Skeletal muscle cell (primary cell): ENCODE measurements at places on chromosomes 1 and 21.

DNA sequence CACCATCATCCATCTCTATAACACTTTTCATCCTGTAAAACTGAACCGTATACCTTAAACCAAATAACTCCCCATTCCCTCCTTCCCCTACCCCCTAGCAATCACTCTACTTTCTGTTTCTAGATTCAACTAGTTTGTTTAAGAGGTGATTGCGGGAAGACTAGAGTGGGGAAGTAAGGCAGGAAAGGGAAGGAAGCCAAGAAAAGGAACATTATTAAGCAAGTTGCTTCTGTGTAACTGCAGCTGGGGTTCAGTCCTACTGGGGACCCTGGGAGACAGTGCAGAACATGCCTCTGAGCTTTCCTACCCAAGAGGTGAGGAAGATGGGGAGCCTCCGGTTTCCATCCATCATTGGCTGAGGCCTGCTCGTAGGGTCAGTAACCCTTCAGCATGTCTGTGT lies 28.9 kb upstream of the H3-3A start:
- no peak for DNase-seq

DNA sequence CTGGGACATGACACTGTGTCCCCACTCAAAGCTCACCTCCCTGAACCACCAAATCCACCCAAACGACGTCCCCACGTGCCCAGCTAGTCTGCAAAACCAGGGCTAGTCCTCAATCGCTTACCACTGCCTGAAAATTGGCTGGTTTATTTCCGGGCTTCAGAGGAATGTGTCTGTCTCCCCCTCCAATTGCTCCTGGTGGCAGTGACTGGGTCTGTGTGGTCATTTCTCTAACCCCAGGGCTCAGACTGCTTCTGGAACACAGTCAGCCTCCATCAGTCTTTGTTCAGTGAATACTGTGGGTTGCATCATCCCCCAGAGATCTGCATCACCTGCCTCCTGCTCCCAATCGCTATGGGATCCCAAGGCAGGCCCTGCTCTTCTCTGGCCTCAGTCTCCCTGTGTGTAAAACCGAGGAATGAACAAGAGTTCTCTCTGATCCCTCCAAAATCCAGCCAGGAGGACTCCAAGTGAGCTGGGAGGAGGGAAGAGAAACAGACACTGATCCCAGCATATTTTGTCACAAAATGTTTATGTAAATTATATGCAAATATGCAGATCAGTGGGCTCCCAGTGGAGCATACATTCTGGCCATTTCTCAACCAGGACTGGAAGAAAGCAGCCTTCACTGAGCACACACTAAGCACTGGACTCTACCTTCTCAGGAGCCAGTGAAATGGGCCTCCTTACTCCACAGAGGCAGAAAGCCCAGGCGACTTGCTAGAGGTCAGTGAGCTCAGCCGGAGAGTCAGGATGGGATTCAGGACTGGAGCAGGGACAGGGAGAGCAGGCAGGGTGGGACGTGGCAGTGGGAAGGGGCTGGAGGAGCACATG lies 20.9 kb downstream of the SDC3 start:
- DNase-seq, result no peak

DNA sequence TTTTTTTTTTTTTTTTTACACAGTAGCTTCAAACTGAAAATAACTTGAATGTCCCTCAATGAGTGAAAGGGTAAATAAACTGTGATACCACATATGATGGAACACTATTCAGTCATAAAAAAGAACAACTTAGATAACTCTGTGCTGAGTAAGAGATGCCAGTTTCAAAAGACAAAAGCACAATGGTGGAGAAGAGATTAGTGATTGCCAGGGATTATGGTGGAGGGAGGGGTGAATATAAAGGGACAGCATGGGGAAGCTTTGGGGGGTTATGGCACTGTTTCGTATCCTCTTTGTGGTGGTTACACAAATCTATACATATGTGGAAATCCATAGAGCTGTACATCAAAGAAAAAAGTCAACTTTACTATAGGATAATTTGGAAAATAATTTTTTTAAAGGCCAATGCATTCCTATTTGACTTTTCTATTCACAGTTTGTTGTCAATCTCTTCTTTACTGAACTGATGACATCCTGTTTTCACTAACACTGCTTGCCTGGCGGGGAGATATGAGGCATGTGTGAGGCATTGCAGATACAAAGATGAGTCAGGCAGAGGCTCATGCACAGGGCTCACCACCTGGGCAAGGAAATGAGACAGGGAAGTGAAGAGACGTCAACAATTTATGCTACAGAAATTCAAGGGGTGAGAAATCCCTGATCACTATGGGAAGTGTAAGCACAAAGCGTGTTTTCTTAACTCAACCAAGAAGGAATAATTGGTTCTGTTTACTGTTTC lies 302.7 kb downstream of the DUSP10 start:
- peak; percentile 84 for DNase-seq

DNA sequence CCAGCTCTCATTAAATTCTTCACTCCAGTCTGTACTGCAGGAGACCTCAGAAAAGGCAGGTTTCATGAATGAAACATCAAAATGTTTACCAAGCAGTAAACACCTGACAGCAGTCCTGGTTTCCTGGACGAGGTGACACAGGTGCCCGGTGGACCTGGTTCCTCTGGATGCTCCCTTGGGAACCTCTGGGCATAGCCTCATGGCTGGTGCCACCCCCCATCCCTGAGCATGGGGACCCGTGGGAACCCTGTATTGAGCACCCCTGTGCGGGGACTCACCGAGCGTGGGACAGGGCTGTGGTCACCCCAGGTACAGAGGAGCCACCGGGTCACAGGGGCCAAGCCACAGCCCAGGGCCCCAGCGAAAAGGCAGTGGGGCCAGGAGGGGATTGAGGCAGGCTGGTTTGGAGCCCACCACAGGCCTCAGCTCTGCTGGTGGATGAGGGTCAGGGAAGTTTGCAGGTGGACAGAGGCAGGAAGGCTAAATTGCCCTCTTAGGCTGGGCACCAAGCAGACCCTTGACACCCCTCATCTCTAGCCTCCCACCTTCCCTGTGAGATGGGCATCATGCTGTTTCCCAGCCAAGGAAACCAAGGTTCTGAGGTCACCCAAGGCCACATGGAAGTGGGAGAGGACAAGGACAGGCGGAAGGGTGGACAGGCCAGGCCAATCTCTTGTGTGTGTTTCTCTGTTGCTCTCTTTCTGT lies 158.4 kb downstream of the PTPRU start:
- no peak for DNase-seq

DNA sequence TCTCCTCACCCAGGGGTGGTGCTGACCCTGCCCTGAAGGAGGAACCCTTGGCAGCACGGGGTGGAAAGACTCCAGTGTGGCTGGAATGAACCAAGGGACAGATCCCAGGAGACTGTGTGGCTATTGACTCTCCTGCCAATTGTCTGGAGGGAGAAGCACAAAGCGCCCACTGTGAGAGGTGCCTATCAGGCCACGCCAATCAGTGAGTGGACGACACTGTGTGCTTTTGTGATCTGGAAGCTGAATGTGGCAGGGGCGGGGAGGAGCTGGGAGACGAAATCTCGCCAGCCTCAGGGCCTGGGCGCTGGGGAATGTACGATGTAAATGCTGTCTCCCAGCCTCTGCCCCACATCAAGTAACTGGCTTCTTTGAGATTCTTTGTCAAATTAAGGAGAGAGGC lies 167.1 kb downstream of the ZBTB18 start:
- DNase-seq, result no peak

DNA sequence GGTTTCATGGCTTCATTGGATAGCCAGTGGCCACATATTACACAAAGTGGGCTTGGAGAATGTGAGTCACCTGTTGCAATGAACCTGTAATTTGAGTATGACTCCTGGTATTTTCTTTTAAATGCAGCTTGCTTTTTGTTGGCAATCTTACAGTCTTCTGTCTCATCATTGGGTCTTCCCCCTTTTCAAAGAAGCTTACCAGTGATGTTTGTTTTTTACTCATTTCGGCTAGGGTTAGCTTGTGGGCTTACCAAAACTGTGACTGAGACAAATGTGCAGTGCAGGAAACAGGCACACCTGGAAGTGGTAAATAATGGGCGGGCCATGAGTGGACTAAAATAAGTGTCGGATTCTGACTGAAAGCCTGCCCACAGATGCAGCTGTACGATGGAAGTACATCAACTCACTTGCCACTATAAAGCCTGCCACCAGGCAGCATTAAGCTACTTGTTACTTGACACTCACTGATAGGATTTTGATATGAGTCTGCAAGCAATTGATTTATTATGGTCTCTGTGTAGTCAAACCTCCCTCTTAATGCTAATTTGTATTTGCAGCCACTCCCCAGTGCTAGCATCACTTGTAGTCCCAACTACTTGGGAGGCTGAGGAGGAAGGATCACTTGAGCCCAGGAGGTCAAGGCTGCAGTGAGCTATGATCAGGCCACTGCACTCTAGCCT lies 4.2 kb downstream of the HHAT start:
- no peak for DNase-seq

DNA sequence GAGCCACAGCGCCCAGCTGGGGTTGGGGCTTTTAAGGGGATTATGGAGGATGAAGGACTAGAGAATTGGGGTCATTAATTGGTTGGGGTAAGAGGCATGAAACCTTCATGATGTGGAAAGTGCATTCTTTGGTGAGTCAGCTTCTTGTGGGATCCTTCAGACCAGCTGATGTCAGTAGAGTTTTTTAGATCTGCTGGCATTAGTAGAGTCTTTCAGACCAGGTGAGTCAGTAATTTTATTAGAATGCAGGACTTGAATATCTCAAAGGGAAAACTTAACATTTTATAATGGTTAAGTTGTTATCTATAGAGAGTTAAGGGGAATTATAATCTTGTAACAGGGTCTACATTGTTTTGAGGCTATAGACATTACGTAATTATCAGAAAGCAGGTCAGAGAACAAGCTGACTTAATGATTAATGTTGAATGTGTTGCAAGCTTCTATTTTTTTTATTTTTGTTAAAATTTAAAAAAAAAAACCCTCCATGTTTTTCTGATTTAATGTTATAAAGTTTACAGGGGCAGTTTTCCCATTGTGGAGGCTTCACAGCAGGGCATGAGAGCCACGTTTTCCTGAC lies 160.9 kb upstream of the FMN2 start:
- peak; percentile 23 for DNase-seq

GRCh38 chr1:235513495-235514366 lies 9.5 kb upstream of the B3GALNT2 start:
- no peak for DNase-seq
